ENCODE measurements at places on chromosomes 16 and 17. TPM values are rescaled to one million over a fixed set of nuclear protein-coding genes. Genes with fewer than 3 reads are reported as not detected.

Gene HIGD1B
- total RNA-seq = not detected

Gene NR1D1
- total RNA-seq = 2.6 TPM

Gene PRAC1
- total RNA-seq = not detected

Gene CCDC78
- total RNA-seq = 0.85 TPM

DNA sequence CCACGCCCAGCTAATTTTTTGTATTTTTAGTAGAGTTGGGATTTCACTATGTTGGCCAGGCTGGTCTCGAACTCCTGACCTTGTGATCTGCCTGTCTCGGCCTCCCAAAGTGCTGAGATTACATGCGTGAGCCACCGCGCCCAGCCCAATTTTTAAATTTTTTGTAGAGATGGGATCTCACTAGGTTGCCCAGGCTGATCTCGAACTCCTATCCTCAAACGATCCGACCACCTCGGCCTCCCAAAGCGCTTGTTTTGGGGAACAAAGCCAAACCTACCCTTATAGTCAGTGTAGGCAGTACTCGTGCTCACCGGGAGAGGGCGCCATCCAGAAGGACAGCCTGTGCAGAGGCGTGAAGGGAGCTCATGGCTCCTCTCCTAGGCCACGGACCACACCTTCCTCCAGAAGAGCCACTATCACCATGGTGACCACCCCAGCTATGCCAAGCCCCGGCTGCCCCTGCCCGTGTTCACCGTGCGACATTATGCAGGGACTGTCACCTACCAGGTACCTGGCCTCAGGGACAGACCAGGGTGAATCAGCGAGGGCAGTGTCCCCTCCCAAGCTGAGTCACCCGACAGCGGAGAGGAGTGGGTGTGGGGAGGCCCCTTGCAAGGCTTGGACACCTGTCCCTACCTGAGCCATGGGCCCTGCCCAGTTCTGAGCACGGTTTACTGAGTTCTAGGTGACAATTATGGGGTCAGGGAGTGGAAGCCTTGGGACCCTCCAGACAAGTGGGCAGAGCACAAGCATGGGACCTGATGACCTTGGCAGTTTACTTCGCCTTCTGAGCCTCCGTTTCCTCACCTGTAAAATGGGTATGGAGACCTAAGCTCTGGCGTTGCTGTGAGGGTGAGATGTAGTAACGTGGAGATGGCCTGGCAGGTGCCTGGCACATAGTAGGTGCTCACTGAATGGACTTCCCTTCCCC is 13.7 kb downstream of the MYO15B start:
- peaks cover 2% of the 10 kb centered on the region for H3K27me3 ChIP-seq

- H3K27ac ChIP-seq = no peak overlapping the region
- H3K36me3 ChIP-seq = peaks cover 7% of the 10 kb centered on the region
- DNase-seq = peak; percentile 93
- peaks cover 5% of the 10 kb centered on the region for H3K27me3 ChIP-seq
- H3K4me3 ChIP-seq = no peak overlapping the region
These were observed 12.6 kb upstream of the ATP6V0C start for GRCh38 chr16:2500918-2501750.

DNA sequence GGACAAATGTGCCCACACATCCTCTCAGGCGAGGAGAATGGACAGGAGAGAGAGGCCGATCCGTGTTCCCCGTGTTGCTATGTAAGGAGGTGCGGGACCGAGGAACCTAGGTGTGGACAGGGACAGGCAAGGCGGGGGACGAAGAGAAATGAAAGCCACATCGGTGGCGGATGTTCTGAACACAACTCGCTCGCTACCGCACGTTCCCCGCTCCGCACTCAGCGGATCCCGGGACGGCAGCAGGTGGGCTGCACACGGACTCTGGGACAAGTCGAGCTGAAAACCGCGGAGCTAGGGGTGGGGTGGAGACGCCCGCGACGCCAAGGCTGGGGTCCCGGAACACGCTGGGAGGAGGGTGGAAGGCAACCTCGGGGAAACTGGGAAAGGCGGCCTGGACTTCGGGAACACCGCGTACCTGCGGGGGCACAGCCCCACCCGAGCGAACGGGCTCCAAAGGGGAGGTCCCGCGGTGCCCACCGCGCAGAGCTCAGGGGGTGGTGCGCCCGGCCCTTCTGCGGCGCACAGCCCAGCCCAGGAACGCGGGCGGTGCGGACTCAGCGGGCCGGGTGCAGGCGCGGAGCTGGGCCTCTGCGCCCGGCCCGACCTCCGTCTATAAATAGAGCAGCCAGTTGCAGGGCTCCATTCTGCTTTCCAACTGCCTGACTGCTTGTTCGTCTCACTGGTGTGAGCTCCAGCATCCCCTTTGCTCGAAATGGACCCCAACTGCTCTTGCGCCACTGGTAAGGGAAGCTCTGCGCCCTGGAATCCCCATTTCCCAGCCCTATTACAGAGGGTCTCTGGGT is at the start of gene MT1E:
Gene MT1E (plus strand): TSS at position 642 of the 803 bp plus-strand sequence. CDS start 71 bp downstream, at position 713.
- peaks cover 5% of the 10 kb centered on the region for H3K4me1 ChIP-seq
- peak within 1 kb of the TSS; percentile 73 for H3K4me3 ChIP-seq
- no peak within 1 kb of the TSS for H3K27ac ChIP-seq
- no peaks in the 10 kb centered on the region for H3K36me3 ChIP-seq

- H3K27me3 ChIP-seq = peaks cover 5% of the 10 kb centered on the region
- H3K4me1 ChIP-seq = no peaks in the 10 kb centered on the region
These were observed 34.7 kb downstream of the ADCY7 start for GRCh38 chr16:50300942-50301625.

- peaks cover 7% of the 10 kb centered on the region for H3K27me3 ChIP-seq
- H3K27ac ChIP-seq = no peak overlapping the region
- H3K4me1 ChIP-seq = no peaks in the 10 kb centered on the region
- no peak overlapping the region for H3K4me3 ChIP-seq
- H3K36me3 ChIP-seq = peaks cover 23% of the 10 kb centered on the region
These were observed 17.7 kb downstream of the NCBP3 start for GRCh38 chr17:3828151-3828851.

DNA sequence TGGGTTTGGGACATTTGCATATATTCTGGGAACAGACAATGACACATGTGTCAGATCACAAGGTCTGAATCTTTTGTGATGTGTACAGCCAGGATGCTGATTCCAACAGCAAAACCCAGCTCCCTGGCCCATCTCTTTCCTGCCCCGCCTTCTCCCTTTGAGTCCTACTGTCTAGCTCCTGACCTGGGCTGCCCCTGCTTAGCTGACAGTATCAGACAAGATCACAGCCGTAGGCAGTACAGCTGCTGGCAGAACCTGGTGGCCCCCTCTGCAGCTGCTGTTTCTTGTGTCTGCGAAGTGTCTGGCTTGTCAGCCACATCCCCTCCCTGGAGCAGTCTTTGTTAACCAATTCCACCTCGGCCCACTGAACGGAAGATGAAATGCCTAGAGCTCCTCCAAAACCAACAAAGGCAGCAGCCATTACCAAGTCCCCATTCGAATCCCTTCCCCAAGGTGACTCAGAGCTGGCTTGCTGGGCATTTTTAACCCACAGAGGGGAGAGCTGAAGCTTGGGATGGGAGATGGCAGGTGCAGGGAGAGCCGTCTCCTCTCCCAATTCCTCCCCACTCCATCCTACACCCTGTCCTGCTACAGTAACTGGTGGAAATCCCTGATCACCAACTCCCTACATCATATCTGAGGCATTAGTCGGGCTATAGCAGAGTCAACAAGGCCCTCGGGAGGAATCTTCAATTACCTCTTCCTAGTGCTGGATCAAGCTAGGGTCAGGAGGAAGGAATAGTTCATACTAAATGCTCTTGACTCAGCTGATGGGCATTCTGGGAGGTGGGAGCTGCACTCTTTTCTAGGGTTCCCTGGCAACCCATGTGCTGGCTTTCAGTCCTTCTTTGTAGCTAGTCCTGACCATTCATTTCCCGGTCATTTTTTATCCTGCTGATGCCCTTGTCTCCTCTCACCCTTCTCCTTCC is 5.8 kb downstream of the PIPOX start:
- H3K27me3 ChIP-seq = peaks cover 6% of the 10 kb centered on the region
- DNase-seq = no peak
- H3K36me3 ChIP-seq = no peaks in the 10 kb centered on the region
- no peak overlapping the region for H3K27ac ChIP-seq
- H3K4me3 ChIP-seq = peak overlapping the region; percentile 4
- peaks cover 19% of the 10 kb centered on the region for H3K4me1 ChIP-seq

DNA sequence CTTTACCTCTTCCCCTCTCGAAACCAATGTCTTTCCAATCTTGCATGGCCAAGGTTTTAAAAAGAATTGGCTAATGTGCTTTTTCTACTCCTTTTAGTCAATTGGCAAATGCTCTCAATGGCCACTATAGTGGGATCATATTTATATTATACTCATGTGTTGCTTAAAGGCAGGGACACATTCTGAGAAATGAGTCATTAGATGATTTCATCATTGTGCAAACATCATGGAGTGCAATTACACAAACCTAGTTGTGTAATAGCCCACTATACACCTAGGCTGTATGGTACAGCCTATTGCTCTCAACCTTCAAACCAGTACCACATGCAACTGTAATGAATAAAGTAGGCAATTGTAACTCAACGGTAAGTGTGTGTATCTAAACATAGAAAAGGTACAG is 180.9 kb downstream of the HS3ST3A1 start:
- no peaks in the 10 kb centered on the region for H3K36me3 ChIP-seq
- no peak overlapping the region for H3K27ac ChIP-seq
- H3K27me3 ChIP-seq = no peaks in the 10 kb centered on the region
- no peak for DNase-seq
- H3K4me3 ChIP-seq = no peak overlapping the region

GRCh38 chr16:85068746-85069145 is 41.2 kb downstream of the KIAA0513 start:
- H3K27ac ChIP-seq = no peak overlapping the region
- no peak for DNase-seq
- no peaks in the 10 kb centered on the region for H3K4me1 ChIP-seq
- peaks cover 7% of the 10 kb centered on the region for H3K27me3 ChIP-seq
- H3K4me3 ChIP-seq = no peak overlapping the region

GRCh38 chr17:63311416-63311937 is 134.6 kb downstream of the CYB561 start:
- no peaks in the 10 kb centered on the region for H3K4me1 ChIP-seq
- no peaks in the 10 kb centered on the region for H3K27me3 ChIP-seq
- H3K36me3 ChIP-seq = peaks cover 8% of the 10 kb centered on the region
- no peak for DNase-seq
- no peak overlapping the region for H3K4me3 ChIP-seq

DNA sequence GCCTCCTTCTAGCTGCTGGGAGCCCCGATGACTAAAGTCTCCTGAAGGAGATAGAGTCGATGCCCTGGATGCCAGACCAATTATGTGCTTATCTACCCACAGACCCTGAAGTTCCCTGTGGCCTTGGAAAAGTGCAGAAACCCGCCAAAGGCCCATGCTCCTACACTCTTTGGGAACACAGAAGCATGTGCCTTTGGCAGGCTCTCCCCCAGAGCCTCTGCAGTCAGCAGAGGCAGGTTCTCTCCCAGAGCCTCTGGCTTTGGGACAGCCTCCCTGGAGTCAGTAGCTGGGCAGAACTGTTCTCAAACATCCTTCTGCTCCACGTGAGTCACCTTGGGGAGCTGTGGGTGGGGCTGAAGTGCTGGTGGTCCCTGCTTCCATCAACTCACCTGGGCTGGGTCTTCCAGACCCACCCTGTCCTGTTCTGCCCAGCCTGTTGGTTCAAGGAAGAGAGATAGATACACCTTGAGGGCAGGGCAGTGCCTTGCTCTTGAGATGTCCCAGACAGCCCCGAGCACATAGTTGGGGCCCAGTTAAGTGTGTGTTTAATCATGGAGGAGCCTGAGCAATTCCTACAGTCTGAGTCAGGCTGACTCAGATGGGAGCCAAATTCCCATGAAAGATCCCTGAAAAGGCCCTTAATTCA is 3.2 kb upstream of the CDK5RAP3 start:
- H3K36me3 ChIP-seq = peaks cover 8% of the 10 kb centered on the region
- DNase-seq = no peak
- H3K4me1 ChIP-seq = peaks cover 15% of the 10 kb centered on the region
- no peak overlapping the region for H3K4me3 ChIP-seq
- H3K27ac ChIP-seq = no peak overlapping the region

- H3K27ac ChIP-seq = no peak overlapping the region
- peaks cover 10% of the 10 kb centered on the region for H3K4me1 ChIP-seq
- peaks cover 25% of the 10 kb centered on the region for H3K27me3 ChIP-seq
- peaks cover 5% of the 10 kb centered on the region for H3K36me3 ChIP-seq
These were observed 5.2 kb upstream of the MT1E start for GRCh38 chr16:56620339-56620897.

GRCh38 chr16:85398688-85399582 is 214.2 kb upstream of the GSE1 start:
- H3K27ac ChIP-seq = no peak overlapping the region
- H3K27me3 ChIP-seq = peaks cover 6% of the 10 kb centered on the region
- H3K4me1 ChIP-seq = peaks cover 15% of the 10 kb centered on the region

DNA sequence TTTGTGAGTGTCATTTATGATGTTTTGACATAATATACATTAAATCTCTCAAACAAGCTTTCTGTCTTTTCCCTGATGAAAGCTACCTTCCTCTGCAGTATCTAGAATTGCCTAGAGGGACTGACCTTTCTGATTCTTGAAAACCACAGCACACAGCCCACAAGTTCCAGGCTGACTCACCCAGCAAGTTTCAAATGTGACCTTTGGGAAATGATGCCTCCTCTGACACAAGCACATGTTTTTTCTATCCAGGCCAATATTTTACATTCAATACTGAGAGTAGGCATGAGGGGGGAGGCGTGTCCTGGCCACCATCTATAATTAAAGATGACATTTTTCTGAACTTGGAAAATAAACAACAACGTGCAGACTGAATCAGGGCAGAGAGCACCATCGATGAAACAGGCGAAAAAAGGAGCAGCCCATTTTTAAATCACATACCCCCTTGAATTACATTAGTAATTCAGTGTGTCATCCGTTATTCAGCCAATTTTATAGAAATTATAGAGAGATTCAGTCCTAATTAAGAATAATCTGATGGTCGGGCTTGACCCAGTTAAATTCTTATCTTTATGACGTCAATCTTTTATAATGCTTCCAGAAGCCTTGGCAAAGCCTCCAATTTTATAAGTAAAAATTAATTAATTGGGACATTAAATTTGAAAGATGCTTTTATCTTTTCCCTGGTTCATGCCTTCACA is 292.6 kb upstream of the CDH11 start:
- H3K4me3 ChIP-seq = no peak overlapping the region
- DNase-seq = no peak
- H3K4me1 ChIP-seq = no peaks in the 10 kb centered on the region
- H3K27me3 ChIP-seq = no peaks in the 10 kb centered on the region
- no peak overlapping the region for H3K27ac ChIP-seq

DNA sequence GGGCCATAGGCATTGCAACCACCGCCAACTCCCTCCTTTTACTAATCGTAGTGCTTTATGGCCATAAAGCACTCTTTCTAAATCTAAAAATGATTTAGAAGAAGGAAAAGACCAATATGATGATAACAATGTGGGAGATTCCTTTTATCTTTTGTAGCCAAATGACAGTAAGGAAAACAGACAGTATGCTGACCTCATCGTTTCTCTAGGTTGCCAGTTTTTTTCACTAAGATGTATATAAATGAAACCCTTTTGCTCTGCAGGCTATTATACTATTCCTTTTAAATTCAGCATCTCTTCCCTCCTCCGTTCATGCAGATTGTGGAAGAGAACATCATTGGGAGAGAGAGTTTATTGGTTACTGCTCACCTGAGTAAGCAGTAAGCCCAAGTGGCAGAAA is 25.3 kb downstream of the OTOA start:
- H3K27me3 ChIP-seq = peaks cover 2% of the 10 kb centered on the region
- no peak overlapping the region for H3K4me3 ChIP-seq
- no peaks in the 10 kb centered on the region for H3K36me3 ChIP-seq
- no peak for DNase-seq
- no peak overlapping the region for H3K27ac ChIP-seq

Measured in endothelial cell (in vitro differentiated cells).